ENCODE measurements at places on chromosomes 3 and 15. TPM values are rescaled to one million over a fixed set of nuclear protein-coding genes. Genes with fewer than 3 reads are reported as not detected.
A peak's percentile ranks its signal among the peaks of the same experiment; 100 is the strongest.

The RARB gene
- total RNA-seq, result 27.2 TPM

The IMPG2 gene
- total RNA-seq, result 0.49 TPM

The NAA50 gene
- total RNA-seq, result 148 TPM

The ISLR gene
- total RNA-seq, result 1.6 TPM

The PRSS50 gene
- total RNA-seq, result 4.1 TPM

The MRAS gene
- total RNA-seq, result 68.6 TPM

The GPR156 gene
- 0.36 TPM for total RNA-seq

The ACTC1 gene
- total RNA-seq, result 2,394 TPM

DNA sequence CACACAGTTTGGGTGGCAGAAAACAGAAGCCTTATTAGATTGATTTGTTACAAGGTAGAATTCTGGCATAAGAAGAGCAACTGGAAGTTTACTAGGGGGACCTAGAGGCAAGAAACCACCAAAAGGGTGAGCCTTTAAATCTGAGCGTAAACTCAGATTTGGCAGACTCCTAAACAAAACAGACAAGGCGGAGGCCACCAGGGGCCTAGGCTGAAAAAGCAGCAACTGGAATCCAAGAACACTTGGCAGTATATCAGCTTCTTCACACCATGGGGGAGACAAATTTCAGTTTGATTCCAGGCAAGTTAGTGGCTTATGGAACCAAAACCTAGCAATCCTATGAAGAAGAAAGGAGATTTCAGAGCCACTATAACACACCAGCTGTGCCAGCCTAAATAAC is 220.0 kb downstream of the C3orf38 start:
- DNase-seq, result no peak

- DNase-seq, result no peak
Measured at GRCh38 chr3:36446276-36446675, 66.0 kb downstream of the STAC start.

GRCh38 chr3:111906656-111907055 is 47.6 kb downstream of the PHLDB2 start:
- peak; percentile 17 for DNase-seq

GRCh38 chr3:143478115-143478693 is 358.6 kb downstream of the CHST2 start:
- peak; percentile 10 for DNase-seq

- DNase-seq, result no peak
Measured at GRCh38 chr3:61871644-61872043, 310.3 kb downstream of the PTPRG start.

DNA sequence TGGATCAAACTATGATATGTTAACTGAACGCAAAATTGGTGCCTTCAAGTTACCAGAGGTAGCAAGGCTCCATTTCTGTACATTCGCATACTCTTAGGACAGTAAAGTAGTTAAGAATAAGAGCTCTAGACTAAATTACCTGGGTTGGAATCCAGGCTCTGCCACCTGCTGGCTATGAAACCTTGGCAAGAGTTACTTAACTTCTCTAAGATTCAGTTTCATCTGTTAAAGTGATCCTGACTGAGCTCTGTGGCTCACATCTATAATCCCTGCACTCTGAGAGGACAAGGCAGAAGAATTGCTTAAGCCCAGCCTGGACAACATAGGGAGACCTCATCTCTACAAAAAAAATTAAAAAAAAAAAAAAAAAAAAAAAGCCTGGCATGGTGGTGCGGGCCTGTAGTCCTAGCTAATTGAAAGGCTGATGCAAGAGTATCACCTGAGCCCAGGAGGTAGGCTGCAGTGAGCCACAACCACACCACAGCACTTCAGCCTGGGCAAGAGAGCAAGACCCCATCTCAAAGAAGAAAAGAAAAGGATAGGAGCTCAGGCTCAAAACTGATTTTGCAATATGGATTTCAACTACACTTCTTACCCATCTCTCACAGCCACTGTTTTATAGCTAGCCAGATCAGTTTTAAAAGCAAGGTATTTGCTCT is 21.3 kb downstream of the GSK3B start:
- DNase-seq, result no peak

- DNase-seq, result no peak
Measured at GRCh38 chr15:62412686-62413085, 247.6 kb upstream of the C2CD4B start.

DNA sequence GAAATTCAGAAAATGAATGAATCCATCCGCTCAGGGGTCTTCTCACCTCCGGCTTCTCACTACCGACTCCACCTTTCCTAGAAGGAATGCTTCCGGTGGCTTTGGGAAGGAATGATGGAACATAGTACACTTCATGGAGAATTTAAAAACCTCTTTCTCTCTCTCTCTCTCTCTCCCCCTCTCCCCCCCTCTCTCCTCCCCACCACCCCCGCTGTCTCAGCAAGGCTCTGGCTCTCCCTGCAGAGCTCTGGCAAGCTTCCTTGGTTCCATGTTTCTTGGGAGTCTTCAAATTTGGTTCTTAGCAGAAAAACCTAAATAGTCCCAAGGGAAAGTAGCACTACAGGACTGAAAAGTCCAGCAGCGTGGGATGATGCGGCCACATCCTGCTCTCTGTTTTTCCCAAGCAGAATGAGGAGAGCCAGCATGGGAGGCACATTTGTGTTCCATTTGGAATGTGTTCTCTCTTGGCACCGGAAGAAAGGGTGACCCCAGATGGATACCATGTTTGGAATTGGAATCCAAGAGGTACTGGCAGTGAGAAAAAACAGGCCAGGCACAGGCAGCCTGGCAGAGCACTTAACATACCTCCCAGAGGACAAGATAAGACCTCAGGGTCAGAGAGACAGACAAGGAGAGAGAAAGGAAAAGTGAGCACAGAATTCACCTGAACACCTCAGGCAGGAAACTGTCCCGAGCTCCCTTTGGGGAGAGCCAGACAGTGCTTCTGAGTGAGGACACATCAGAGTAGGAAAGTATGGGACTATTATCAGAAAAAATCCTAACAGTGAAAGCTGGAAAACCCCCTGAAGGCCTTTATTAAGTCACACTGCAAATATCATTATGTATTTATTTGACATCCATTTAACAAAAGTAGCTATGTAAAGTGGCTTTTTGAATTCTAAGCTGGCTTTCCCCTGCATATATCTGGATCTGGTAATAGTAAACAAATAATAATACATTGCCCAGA is at the start of gene POPDC2:
Gene POPDC2, minus strand, starts transcription at position 116 of the 967 bp plus-strand sequence. CDS start 166 bp downstream, outside the sequence.
- DNase-seq, result peak; percentile 65

GRCh38 chr3:57952208-57952631 is 56.0 kb upstream of the FLNB start:
- DNase-seq, result peak; percentile 97

- no peak for DNase-seq
Measured at GRCh38 chr15:63891768-63892133, 58.0 kb upstream of the HERC1 start.

- no peak for DNase-seq
Measured at GRCh38 chr3:16824081-16824696, 60.6 kb upstream of the PLCL2 start.

- no peak for DNase-seq
Measured at GRCh38 chr3:192161661-192162060, 565.7 kb downstream of the FGF12 start.

GRCh38 chr15:101329309-101329863 is 34.3 kb upstream of the SNRPA1 start:
- DNase-seq, result no peak

- DNase-seq, result no peak
Measured at GRCh38 chr3:122890720-122891220, 95.9 kb downstream of the SLC49A4 start.

- DNase-seq, result peak; percentile 92
Measured at GRCh38 chr3:50320853-50321335, 1.7 kb downstream of the HYAL2 start.

GRCh38 chr15:75775296-75776064 is 62.8 kb upstream of the CSPG4 start:
- DNase-seq, result no peak

- peak; percentile 94 for DNase-seq
Measured at GRCh38 chr3:120093119-120093910, 932 bp downstream of the GSK3B start.
